ENCODE measurements at places on chromosomes 6 and 20.

DNA sequence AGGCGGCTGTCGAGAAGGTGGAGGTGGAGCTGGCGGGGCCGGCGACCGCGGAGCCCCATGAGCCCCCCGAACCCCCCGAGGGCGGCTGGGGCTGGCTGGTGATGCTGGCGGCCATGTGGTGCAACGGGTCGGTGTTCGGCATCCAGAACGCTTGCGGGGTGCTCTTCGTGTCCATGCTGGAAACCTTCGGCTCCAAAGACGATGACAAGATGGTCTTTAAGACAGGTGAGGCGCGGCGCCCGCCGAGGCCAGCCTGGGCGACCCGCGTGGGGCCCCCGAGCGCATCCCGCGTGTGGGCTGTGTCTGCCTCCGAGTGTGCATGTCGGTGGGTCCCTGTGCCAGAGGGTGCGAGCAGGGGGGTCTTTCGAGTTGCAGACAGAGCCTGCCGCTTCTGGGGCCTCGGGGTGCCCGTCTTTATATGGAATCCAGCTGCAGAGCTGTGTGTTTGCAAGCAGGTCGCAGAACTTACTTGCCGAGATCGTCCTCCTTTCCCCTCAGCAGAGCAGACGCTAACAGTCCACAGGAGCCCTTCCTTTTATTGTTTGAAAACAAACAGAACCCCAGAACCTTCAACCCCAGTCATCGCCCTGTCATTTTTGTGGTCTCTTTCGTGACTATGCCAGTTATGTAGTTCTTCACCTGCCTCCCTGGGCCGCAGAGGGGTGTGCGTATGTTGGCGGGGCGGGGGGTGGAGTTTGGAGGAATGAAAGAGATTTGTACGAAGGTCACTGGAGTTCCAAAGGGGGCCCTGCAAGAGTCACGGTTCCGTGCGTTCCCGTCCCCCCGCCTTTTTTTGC is 766 bp downstream of the SLC16A10 start:
- peak; percentile 52 for DNase-seq

GRCh38 chr20:44126445-44126844 is 60.5 kb downstream of the JPH2 start:
- DNase-seq = no peak

DNA sequence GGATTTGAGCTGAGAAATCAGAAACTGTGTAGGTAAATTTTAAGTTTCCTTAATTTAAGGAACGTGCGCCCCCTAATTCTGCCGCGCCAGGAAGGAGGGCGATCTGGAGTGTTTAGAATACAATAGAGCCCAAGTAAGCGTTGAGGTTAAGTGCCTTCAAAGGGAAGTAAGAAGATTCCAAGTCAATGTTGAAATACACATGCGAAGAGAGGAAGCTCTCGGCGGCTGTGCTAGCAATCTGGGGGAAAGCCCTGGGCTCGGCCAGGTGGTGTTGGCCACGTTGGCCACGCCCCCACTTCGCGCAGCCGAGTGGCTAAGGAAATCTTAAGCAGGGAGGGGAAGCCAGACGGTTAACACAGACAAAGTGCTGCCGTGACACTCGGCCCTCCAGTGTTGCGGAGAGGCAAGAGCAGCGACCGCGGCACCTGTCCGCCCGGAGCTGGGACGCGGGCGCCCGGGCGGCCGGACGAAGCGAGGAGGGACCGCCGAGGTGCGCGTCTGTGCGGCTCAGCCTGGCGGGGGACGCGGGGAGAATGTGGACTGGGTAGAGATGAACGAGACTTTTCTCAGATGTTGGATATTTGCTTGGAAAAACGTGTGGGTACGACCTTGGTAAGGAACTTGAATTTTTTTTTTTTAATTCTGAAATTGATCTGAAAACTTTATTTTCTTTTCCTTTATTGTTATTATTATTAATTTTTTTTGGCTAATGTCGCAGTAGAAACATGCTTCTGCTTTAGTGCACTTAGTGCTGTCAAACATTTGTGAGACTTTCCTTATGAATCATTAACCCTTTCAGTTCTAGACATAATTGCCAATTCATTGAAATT is at the start of gene PRDM1:
Gene PRDM1 (plus strand): TSS at position 353 of the 830 bp plus-strand sequence. CDS start 218 bp downstream, at position 571.
- peak; percentile 64 for DNase-seq

DNA sequence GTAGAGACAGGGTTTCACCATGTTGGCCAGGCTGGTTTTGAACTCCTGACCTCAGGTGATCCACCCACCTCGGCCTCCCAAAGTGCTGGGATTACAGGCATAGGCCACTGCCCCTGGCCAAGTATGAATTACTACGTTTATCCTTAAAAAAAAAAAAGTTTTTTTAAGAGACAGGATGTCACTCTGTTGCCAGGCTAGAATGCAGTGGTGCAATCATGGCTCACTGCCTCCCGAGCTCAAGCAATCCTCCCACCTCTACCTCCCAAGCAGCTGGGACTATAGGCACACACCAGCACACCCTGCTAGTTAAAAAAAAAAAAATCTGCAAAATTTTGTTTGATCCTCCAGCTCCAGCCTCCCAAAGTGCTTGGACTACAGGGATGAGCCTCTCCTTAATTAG is 23.1 kb downstream of the IYD start:
- no peak for DNase-seq

DNA sequence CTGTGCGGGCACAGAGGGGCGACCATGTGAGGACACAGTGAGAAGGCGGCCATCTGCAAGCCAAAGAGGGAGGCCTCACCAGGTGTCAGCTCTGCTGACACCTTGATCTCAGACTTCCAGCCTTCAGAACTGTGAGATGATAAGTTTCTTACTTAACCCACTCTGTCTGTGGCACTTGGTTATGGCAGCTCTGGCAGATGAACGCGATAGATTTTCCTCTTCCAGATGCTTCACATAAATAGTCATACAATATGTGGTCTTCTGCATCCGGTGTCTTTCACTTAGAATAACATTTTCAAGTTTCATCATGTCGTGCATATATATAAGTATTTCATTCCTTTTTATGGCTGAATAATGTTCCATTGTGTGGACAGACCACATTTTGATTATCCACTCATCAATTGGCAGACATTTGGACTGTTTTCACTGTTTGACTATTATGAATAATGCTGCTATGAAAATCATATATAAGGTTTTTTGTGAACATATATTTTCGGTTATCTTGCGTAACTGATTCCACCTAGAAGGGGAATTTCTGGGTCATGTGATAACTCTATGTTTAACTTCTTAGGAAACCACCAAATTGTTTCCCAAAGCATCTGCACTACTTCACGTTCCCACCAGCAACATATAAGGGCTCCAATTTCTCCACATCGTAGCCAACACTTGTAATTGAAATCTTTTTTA is 30.2 kb downstream of the PRR18 start:
- DNase-seq = no peak

- DNase-seq = peak; percentile 19
Observed at GRCh38 chr6:164927288-164928056, 381.9 kb downstream of the C6orf118 start.

- no peak for DNase-seq
Observed at GRCh38 chr20:63945031-63945658, 11.1 kb downstream of the UCKL1 start.

- DNase-seq = no peak
Observed at GRCh38 chr6:163309491-163310026, 105.0 kb upstream of the QKI start.

GRCh38 chr6:75643173-75643572 is 41.5 kb downstream of the SENP6 start:
- DNase-seq = no peak

DNA sequence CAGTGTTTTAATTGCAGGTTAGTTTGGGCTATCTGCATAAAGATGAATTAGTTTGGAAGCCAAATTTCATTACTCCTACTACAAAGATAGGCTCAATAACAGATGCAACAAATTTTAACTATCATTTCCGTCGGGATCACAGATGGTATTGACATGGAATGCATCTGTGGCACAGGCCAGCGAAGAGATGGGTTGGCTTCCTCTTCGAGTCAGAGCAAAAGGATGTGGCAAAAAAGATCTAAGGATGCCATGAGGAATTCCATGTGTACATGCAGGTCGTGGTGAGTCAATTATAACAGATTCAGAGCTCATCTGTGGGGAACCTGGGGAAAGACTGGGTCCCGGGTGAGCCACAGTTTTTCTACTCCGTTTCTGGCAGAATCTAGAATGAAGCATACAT is 83.0 kb upstream of the CITED2 start:
- DNase-seq = no peak

DNA sequence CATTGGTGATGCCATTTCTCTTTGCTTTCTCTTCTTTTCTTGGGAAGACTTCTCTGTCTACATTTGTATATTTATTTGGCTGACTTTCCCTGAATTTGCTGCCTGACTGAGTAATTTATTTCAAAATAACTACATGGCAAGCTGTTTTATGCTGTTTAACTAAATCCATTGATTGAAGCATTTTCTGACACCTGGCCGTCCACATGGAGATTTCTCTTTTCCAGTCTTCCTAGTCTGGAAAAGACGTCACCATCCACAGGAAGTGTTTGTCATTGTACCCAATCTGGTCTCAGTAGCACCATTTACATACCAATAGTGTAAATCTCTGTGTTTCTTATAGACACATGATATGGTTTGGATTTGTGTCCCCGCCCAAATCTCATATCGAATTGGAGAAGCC is 9.2 kb upstream of the MAS1L start:
- DNase-seq = no peak

DNA sequence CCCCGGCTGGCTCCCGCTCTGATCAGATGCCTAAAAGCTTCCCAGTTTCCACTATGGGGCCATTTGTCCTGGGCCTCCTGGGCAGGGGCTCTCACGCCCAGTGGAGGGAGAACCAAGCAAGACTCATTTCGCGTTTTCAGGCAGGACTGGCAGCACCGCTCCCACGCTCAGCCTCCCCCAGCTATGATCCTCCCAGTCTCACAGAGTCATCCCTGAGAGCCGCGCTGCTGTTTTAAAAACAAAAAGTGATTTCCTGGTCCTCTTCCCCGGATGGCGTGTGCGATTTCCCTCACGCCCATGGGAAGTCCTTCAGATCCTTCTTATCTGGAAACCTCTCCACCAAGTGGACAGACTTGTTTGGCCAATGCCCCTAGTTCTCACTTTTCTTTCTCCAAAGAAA is at the start of gene ADGRF5:
Gene ADGRF5 (minus strand): TSS at position 208 of the 400 bp plus-strand sequence. CDS start 15,176 bp downstream, outside the sequence.
- no peak for DNase-seq

- DNase-seq = no peak
Observed at GRCh38 chr6:5204376-5204775, 56.4 kb downstream of the LYRM4 start.

DNA sequence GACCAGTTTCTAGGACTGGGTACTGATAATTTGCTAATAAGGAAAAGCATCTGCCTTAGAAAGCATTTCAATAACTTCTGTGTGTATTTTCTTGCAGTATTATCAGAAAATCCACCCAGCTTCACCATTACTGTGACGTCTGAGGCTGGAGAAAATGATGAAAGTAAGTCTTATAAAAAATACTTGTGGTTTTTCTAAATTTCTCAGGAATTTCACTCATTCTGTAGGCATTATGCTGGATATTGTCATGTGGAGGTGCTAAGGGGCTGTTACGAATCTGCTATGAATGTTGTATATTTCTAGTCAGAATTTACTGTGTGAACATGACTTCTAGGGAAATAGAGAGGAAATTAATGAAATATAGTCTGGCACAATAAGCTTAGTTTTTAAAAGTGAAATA is 8.9 kb downstream of the RWDD1 start:
- no peak for DNase-seq

- no peak for DNase-seq
Observed at GRCh38 chr6:71977884-71978283, 91.5 kb downstream of the RIMS1 start.
